ENCODE measurements at places on chromosomes 6 and 20. TPM values are rescaled to one million over a fixed set of nuclear protein-coding genes. Genes with fewer than 3 reads are reported as not detected.

Gene ZBTB12
- 1.7 TPM for total RNA-seq

Gene NDRG3
- 22.0 TPM for total RNA-seq

Gene MATN4
- total RNA-seq: not detected

Gene PTPRA
- total RNA-seq: 80.8 TPM

Data from esophagus muscularis mucosa (tissue), 4 donors.